ENCODE measurements at places on chromosomes 7 and 10.

DNA sequence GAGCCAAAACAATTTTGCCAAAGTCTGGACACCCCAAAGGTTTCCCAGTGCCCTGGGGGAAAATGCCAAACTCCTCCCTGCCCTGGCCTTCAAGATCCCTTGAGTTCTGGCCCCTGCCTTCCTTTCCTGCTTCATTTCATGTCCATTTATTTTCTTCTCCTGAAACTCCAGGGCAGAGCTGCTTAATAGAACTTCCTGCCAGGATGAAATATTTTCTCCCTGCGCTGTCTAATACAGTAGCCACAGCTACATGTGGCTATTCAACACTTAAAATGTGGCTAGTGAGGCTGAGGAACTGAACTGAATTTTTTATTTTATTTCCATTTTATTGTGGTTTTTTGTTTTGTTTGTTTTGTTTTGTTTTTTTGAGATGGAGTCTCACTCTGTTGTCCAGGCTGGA, 49.6 kb downstream of the COL13A1 start:
- DNase-seq: no peak

DNA sequence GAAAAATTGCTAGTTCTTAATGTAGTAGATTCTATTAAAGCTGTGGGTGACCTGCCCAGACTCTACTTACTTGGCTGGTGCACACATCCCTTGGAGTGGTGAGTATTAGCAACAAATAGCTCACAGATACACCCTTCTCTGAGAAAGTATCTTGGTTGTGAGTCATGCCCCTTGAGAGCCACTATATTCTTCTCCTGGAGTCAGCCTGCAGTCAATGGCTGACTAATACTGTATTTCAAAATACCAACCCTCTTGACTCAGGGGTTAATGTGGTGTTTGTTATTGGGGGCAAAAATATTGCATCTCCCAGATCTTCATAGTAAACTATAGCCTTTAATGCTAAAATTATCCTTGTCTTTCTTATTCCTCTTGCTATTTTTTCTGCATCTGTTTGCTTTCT, 354.9 kb downstream of the BMPER start:
- peak; percentile 86 for DNase-seq

DNA sequence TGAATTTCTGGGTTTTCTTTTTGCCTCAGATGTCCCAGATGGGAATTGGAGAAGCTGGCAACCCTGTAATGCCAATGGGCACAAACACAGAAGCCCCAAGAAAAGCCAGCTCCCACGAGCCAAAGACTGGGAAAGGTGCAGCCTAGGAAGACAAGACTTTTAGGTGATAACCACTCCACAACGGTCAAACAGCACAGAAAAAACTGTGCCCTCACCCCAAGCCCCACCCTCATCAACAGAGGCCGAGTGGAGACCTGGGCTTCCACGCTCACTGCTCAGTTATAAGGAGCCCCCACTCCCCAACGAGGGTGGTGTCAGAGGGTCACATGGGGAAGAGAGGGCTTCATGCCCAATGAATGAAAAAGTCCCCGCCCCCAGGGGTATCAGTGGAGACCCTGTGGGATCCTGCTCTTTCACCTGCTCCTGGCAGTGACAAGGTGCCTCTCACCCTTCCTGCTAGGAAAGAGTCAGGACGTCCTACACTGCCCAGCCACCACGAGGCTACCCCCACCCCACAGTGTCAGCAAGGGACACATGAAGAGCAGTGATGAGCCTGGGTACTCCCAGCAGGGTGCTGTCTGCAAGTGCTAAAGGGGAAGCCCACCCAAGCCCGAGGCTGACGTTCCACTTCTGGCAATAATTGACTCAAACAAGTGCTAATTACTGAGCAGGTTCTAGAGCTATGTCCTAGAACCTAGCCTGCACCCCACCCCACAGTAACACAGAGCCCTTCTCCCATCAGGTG, 8.3 kb downstream of the TMEM273 start:
- DNase-seq: no peak

- no peak for DNase-seq
Observed at GRCh38 chr10:78320506-78320905, 286.8 kb downstream of the RPS24 start.

- DNase-seq: no peak
Observed at GRCh38 chr7:5012985-5013384, 32.7 kb upstream of the RBAK start.

DNA sequence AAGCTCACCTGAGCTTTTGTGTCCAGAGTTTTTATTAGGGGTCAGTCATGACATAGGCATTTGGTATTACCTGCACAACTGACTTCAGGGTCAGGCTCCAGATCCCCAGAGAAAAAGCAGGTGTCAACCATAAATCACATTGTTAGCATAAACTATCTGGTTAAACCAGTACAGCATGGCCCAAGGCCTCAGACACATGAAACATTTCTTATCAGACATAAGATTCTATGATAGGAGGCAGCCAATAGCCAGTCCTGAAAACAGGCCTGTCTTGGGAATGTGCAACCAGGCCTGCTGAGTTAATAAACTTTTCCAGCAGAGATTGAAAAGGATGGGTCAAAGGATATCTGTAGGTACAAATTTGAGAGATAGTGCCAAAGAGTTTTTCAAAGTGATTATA, 116.1 kb downstream of the TPST1 start:
- DNase-seq: no peak

- DNase-seq: no peak
Observed at GRCh38 chr10:81871558-81871957, 3.4 kb upstream of the NRG3 start.

- DNase-seq: no peak
Observed at GRCh38 chr7:158732494-158733219, 28.1 kb upstream of the NCAPG2 start.

GRCh38 chr10:71933651-71934050, 30.5 kb upstream of the CHST3 start:
- DNase-seq: no peak

DNA sequence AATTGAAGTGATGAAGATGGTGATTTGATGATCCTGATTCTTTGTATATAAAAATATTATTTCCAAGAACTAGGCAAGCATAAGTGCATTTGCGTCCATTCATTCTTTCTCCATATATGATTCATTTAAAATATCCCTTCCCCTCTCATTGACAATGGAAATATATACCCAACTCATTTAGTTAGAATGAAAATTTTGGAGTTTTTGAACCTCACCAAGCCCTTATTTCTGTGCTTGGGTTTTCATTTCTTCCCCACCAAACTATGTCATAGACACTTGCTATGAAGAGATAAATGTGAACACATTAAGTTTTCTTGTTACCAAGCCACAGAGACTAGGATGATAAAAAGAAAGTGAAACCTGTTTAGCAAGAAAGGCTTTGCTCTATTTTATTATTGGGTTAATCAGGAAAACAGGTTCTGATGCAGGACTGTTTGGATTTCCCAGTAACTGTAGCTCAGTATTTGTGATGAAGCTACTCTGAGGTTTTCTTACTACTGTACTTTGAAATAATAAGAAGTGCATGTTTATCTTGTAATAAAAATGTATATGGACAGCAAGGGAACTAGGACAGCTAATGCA, 68.3 kb downstream of the ITGB1 start:
- DNase-seq: no peak

DNA sequence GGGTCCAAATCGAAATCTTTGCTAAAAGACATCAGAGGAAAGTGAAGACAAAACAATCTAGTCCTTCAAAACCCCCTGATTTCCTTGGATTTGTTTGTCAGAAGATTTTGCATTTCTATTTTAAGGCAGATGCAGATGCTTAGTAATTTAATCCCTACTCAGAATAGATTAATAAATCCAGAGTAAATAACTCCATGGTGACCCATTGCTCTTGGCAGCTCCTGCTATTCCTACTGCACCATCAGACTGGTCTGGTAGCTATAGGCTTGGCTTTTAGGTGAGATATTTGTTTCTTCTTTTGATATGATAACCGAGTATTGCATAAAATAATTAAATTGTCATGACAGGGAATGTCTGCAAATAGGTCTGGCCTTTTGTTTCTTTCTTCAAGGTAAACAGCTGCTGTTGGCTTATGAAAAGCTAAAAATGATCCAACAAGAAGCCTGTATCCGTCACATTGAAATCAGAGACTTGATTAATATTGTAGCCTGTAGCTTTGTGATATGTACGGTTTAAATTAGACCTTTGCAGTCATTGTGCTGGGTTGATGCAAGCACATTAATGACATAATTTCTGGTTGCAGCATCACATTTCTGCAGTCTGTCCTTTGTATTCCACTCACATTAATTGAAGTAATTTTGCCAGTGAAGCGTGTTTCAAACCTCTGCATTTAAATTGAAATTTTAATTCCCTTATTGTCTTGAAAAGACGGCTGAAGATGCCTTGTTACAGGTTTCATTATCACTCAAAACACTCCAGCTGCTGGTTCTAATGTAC, 40.7 kb downstream of the EXOC4 start:
- DNase-seq: no peak

GRCh38 chr10:52019077-52019555, 295.0 kb upstream of the DKK1 start:
- no peak for DNase-seq

DNA sequence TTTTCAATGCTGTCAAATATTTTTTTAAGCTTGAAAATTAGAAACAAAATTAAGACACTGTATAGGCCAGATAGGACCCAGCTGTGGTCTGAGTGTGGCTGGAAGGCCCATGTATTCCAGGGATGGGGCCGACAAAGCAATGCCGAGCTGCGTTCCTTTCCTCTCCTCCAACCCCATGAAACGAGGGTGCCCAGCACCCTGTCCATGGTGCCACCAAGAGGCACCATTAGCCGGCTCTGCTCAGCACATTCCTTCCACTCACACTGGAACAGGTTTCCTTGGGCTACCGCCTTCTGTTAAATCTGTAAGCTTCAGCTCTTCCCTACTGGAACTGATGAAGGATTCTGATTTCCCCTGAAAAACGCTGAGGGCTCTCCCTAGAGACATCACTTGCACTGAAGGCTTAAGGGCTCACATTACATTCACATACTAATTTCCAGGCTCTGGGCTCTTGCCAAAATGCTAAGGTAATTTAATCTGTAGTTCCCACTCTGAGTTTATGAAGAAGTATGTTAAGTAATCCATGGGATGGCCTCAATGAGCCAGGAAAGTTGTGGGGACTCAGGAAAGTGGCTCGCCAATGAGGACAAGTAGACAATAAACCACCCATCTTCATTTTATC, 73.7 kb upstream of the CAMK2B start:
- DNase-seq: no peak

DNA sequence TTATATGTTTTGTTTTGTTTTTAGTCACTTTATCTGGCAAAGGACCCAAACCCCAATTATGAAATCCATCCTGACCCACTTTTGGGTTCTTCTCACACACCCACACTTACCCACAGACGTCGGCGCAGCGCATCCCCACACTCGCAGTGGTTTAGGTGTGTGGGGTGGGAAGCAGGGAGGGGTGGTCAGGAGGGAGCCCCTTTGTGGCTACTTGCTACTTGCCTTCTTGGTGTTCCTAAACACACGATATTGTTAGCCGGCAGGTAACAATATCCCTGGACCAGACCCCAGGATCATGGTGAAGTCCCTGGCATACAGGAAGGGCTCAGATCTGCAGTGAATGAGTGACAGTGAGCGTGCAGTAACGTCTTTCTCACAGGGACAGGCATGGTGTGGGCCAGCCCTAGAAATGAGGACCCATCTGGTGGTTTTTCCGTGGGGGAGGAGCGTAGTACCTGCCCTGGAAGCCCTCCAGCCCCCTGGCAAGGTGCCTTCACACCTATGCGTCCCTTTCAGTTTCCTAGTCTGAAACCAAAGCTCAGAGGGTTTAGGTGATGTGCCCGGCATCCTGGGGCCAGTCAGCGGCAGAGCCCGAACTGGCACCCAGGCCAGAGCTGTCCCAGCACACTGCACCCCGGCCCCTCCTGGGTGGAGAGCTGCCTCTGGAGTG, 4.4 kb downstream of the SPOCK2 start:
- DNase-seq: no peak

DNA sequence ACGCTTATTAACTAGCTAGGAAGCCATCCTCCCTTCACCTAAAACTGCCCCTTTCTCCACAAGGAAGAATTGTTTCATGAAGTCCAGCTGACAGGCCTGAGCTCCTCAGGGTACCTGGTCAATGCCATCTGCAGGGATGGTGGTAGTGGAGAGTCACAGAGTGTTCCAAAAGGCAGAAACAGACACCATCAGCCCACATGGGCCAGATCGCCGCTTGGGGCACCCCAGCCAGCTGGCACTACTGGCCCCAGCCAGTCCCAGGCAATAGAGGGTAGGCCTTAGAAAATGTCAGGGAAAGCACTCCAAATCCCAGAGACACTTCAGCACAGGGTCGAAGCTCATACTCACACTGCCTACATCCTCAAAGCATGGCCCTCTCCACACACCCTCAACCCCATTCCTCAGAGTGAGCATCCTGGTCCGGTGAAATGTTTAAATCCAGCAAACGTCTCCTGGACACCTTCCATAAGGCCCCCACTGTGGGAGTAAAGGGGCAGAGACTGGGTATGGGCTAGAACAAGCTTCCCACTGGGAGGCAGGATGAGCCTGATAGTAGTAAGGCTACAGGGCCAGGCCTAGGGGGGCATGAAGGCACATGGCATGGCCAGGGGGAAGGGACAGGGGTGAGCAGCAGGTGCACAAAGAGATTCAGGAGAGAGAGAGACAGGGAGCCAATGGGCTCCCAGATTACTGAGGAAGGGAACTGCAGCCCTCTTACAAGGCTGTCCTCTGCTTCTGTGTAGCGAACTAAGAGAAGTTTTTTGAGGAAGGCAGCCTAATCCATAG, 1.9 kb downstream of the LRRC20 start:
- DNase-seq: no peak

- no peak for DNase-seq
Observed at GRCh38 chr10:72243822-72244437, 27.9 kb upstream of the ASCC1 start.

DNA sequence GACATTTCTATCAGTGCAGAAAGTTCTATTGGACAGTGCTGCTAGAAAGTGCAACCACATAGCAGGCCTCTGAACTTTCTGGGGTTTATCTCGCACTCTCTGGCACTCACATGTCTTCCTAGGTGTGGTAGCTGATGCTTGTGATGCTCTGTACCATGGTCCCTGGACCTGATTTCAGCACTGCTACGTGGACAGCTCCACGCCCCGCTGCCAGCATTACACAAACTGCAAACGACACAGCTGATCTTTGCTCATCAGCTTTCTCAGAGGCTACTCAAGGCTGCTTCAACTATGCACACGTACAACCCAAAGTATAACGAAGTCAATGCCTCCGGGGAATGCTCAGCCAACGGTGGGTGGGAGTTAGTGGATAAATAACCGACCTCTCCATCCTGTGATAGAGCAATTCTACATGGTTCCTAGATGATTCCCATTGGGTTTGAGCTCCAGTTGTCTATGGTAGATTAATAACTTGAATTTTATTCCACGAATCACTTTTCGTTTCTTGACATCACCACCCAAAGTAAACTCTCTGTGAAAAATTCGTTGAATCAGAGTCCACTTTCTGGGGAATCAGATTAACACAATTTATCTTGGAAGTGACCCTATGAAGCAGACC, 302.5 kb downstream of the ACTR3B start:
- DNase-seq: no peak

DNA sequence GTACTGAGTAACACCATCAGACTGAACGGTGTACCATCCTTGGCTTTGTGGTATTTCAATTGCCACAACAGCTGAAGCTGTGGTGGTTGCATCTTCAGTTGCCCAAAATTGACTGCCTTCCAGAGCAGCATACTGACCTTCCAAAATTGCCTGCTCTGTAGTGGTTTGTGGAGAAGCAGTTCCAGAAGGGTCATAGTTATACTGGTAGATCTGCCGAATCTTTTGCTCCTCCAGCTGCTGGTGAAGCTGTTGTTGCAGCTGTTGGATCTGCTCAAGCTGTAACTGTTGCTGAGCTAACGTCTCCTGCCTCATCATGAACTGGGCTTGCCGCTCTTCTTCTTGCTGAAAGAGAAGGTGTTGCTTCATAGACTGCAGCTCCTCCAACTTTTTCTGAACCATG, 212.2 kb downstream of the PCLO start:
- DNase-seq: no peak

GRCh38 chr10:69814251-69814650, 12.5 kb downstream of the COL13A1 start:
- no peak for DNase-seq
